ENCODE measurements at places on chromosomes 13 and 19.

- DNase-seq, result no peak
Observed at GRCh38 chr13:20306039-20306438, 73.9 kb upstream of the GJB6 start.

- DNase-seq, result no peak
Observed at GRCh38 chr19:48359123-48359522, 4.6 kb downstream of the TMEM143 start.

DNA sequence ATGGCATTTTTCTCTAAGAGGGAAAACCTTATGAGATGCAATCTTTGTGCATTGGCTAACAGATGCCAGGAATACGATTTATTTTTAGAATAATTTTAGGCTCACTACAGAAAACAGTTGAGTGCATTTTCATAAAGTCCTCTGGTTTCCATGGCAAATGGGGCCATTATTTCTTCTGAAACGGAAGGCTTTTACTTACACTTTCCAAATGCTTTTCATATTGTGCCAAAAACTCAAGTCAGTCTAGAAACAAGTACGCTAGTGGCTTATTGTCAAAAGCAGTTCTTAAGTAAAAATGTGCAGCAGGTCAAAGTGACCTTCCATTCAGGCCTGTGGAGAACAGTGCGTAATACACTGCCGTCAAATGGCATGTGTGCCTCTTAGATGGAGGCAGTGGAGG, 628.7 kb downstream of the EFNB2 start:
- DNase-seq, result no peak

GRCh38 chr13:37288057-37288720, 182.7 kb upstream of the CSNK1A1L start:
- no peak for DNase-seq

- DNase-seq, result no peak
Observed at GRCh38 chr13:109213714-109214113, 572.7 kb downstream of the IRS2 start.

DNA sequence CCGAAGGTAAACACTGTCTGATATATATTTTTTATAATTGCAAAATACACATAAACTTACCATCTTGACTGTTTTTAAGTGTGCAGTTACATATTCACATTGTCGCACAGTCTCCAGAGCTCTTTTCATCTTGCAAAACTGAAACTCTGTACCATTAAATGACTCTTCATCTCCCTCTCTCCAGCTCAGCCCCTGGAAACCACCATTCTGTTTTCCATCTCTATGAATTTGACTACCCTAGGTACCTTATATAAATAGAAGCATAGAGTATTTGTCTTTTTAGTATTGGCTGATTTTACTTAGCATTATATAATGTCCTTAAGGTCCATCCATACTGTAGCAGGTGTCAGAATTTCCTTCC, 45.8 kb downstream of the LRCH1 start:
- DNase-seq, result no peak
